Inflammatory macrophage treated with lipopolysaccharide for 1 hour (primary cell): ENCODE measurements at places on chromosomes 1 and 21.
A peak's percentile ranks its signal among the peaks of the same experiment; 100 is the strongest.

DNA sequence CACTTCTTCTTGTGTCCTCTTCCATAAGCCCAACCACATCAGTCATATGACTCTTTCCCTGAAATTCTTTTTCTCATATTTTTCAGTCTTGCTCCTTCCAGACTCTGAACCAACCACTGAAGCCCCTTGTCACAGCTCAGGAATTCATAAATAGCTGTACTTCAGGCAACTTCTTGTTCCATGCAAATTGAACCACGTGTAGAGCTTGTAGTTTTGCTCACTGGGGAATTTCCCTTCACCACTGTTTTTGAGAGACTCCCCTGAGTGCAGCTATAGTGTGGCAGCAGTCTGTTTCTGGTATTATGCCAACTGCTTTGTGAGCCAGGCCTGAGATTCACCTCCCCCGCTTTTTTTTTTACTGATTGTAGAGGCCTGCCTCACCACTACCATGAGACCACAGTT is 150.3 kb upstream of the SPAG17 start:
- no peak for DNase-seq

- no peak for DNase-seq
These were observed 63.2 kb downstream of the PRDM2 start for GRCh38 chr1:13763222-13763621.

DNA sequence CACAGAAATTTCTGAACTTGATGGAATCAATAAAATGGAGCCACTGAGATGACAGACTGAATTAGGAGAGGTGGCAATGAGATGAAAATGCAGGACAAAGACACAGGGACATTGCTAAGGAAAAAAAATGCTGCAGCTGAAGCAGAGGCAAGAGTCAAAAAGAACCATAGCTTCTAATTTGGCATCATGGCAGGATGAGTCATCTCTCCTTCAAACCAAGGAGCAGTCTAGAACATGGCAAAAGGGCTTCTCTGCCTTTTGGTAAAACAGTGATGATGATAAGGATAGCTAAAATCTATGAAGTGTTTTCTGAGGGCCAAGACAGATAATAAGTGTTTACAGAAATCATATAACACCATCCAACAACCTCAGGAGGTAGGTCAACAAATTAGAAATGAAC is 16.8 kb downstream of the SLC19A2 start:
- no peak for DNase-seq

DNA sequence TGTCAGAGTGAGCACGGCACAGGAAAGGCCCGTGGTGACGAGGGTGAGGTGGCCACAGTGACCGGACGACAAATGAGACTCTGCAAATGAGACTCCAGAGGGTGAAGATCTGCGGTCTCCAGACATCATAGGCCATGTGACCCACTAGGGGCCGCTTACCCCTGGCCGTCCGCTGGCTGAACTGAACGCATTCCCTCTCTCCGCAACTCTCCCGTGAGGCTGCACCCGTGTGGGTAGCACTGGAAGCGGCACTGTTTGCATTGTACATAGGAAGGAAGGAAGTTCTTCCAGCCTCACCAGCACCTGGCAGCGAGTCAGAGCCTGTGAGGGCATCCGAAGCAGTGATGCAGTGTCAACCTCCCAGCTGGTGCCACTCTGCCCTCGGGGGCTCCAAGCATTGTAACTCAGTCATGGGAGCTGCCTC is 23.6 kb upstream of the SPSB1 start:
- no peak for DNase-seq

DNA sequence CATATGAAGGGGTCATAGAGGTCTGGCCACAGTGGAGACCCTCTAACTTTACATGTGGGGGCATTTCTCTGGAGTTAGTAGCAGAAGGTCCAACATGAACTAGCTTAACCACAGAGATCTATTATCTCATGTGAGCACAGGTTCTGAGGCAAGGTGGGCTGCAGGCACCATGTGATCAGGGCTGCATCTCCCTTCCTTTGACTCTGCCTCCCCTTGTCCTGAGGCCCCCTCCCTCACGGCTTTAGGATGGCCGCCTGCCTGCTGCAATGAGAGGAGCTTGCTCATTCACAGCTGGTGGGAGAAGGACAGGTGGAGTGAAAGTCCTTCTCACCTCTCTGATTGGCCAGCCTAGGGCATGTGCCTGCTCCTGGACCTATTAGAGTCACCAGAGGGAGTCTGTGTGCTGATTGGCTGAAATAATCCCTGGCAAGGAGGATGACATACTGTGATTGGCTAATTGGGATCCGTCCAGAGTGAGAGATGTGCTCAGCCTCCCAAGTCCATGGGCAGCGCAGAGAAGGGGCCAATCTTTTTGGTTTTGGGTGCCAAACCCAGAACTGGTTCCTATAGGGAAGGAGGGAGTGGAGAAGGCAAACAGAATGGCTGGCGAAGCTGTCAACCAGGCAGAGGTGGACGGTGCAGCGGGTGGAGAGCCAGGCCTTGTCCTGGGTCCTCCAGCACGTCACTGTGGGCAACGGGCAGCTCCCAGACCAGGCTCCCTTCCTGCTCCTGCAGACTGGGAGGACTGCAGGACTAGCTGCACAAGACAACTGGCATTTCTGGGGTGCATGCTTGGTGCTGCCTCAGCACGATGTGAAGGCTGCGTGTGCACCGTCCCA is 39.4 kb upstream of the C1orf174 start:
- no peak for DNase-seq

GRCh38 chr1:15742339-15742801 is at the start of gene TMEM82:
TMEM82 (plus strand) TSS chr1:15742499; CDS start chr1:15742560, 61 bp downstream.
- no peak for DNase-seq

- DNase-seq, result no peak
These were observed 29.2 kb upstream of the LRRC3 start for GRCh38 chr21:44425895-44426662.

DNA sequence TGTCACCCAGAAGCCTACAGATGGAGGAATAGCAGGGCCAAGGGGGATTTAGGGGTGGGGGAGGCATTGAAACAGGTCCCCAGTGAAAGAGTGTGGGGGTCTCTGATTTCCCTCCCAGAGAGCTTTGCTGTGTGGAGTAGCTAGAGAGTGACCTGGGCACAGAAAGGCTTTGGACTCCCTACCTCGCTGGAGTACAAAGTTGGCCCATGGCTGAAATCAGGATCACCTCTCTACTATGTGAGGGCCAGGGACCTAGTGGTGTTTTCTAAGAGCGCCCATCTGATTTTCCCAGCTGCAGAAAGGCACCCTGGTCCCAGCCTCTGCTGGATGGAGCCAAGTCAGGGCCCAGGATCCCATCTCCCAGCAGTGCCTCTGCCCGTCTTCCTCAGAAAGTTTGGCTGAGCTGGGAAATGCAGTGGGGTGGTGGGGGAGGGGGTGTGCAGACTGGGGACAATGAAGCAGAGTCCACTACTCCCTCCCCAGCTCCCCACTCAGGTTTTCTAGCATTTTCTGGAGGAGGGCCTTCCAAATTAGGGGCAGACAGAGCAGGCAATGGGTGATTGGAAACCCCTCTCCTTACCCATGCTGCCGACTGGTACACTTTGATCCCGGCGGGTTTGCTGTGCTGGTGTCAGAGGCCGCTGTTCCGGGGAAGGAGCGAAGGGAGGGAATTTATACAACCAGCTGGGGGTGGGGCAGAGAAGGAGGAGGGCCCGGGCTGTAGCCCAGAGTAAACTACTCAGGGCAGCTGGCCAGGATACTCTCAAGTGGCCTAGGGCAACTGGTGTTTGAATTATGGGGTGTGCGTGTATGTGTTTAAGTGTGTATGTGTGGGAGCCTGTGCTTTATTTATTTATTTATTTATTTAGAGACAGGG is at the start of gene SELENBP1:
Gene SELENBP1, minus strand, starts transcription at position 648 of the 877 bp plus-strand sequence. Its CDS starts 64 bp downstream, at position 584.
- no peak for DNase-seq

GRCh38 chr1:88791192-88791591 is 100.2 kb downstream of the GTF2B start:
- DNase-seq, result no peak

GRCh38 chr1:21822349-21822748 is 10.3 kb downstream of the LDLRAD2 start:
- DNase-seq, result peak; percentile 6

DNA sequence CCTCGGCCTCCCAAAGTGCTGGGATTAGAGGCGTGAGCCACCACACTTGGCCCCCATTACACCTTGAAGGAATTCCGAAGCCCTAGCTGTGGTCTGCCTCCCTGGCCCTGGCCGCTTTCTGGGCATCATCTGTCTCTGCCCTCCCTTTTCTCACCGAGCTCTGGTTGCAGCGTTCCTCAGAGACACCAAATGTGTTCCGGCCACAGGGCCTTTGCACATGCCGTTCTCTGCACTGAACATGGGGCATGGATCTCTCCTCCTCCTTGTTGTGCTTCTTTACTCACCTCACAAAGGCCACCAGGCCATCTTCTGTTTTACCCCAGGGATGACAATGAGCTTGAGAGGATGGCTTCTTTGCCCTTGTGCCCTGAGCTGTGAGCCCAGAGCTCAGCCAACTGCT is 39.3 kb downstream of the CA6 start:
- DNase-seq, result no peak

GRCh38 chr1:80218112-80218511 is 1211.6 kb upstream of the ADGRL4 start:
- peak; percentile 32 for DNase-seq

GRCh38 chr21:42387843-42388340 is 8.0 kb downstream of the TMPRSS3 start:
- no peak for DNase-seq

GRCh38 chr1:211939876-211940468 is 95.4 kb downstream of the INTS7 start:
- no peak for DNase-seq

DNA sequence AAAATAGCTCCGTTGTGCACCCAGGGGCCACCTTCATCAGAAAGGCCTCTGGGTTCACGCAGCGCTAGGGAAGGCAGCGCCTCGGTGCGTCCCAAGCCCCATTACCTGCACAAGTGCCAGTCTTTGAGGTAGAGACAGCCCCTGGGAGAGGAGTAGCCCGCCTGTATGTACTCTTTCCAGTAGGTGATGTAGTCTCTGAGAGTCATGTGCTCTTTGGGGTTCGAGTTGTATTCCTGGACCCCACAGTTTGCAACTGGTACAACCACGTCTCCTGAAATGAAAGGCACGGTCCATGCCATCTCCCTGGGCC is 601 bp downstream of the JMJD4 start:
- no peak for DNase-seq

GRCh38 chr1:34319218-34319617 is 142.5 kb downstream of the C1orf94 start:
- DNase-seq, result no peak

DNA sequence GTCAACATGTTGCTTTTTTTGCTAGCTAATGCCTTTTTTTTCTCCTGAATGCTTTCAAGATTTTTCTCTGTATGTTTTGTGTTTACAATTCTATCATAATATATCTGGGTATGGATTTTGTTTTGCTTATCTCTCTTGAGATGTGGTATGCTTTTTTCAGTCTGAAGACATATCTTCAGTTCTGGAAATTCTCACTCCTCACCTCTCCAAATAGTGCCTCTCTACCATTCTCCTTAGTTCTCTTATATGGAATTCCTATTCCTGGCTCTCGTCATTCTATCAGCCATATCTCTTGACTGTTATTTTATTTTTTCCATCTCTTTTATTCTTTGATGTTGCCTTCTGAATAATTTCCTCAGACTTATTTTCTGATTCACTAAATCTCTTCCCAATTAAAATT is 58.4 kb downstream of the IVNS1ABP start:
- DNase-seq, result no peak

DNA sequence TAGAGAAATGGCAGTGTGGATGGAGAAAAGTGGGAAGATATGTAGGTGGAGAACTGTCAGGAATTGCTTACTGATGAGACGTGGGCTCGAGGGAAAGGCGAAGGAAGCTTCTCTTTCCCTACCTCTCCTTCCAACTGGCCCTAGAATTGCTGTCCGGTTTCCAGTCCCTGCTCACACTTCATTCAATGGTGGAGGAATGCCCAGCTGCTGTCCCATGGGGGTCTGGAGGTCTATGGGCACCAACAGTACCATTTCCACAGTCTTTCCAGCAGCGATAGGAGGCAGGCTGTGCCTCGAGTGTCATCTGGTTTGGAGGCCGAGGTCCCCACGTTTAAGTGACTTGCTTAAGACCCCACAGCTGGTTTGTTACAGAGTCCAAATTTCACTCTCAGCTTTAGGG is 31.5 kb upstream of the CD1D start:
- DNase-seq, result no peak

DNA sequence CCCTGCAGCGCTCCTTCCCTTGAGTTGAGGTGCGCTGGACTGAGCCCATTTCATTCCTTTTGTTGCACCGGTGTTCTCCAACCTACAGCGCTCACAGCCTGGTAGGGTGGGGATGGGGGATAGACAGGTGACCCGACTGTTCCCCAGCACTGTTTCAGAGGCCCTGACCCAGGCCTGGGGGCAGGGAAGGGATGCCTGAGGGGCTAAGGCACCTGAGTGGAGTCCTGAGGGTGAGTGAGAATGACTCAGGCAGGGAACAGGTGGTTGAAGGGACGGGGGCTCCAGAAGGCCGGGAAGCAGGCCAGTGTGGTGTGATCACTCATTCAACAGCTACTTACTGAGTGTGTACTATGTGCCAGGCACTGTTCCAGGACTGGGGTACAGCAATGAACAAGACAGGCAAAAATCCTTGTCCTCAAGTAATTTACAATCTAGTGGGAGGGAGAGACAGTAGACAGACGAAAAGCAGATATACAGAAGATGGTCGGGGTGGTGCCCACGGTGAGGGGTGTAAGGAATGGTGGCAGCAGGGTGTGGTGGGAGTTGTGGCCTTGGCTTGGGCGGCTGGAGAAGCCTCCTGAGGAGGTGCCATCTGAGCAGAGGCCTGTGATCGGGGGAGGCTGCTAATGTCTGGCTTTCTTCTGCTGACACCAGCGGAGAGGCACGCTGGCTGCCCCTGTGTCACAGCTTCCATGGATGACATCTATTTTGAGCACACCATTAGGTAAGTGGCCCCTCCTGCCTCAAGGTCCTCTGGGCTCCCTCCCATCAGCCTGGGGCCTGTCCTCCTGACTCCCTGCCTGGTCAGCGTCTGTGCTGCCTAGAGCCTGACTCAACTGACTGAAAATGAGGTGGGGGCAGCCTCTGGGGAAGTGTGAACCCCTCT is 37.4 kb downstream of the ACOT11 start:
- no peak for DNase-seq

DNA sequence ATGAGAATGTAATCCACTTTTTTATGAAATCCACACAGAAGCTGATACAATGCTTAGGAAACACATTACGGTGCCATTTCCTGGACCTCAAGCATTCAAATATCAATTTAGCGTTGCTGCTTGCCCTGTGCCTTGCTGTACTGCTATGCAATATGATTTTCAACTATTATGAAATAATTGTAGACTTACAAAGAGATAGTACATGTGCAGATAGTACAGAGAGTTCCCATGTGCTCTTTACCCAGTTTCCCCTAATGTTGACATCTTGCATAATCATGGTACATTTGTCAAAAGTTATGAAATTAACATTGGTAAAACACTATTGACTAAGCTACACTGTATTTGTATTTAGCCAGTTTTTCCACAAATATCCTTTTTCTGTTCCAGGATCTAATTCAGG is 37.7 kb upstream of the PTBP2 start:
- peak; percentile 4 for DNase-seq

DNA sequence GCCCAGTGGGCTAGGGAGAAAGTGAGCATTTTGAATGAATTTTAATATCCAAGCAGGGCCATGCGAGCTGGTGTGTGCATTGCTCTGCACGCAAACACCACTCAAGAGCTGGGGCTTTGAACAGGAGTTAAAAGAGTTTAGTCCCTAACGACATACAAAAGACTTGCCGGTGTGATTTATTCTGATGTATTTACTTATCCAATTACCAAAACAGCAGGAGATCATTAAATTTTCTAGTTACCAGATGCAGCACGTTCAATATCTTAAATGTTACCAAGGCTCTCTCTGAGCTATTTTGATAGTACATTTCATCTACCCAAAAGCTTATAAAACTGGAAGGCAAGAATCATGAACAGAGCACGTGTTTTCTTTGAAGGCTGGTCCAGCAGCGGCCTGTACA is 30.0 kb upstream of the DMRTA2 start:
- DNase-seq, result no peak
